Activated CD8-positive, alpha-beta memory T cell treated with anti-CD3 and anti-CD28 coated beads, Interleukin-2, amount 10 ng/mL, durations not matched to agents 7 days and 5 days (primary cell): ENCODE measurements at places on chromosomes 2 and 18. TPM values are rescaled to one million over a fixed set of nuclear protein-coding genes. Genes with fewer than 3 reads are reported as not detected.

CABYR gene
- total RNA-seq, result 0.76 TPM

CLEC4F gene
- not detected for total RNA-seq

OTOS gene
- not detected for total RNA-seq

C1GALT1C1L gene
- not detected for total RNA-seq

SH2D6 gene
- 0.82 TPM for total RNA-seq

ACADL gene
- not detected for total RNA-seq

DSC3 gene
- not detected for total RNA-seq

PRSS56 gene
- not detected for total RNA-seq

GAREM1 gene
- not detected for total RNA-seq

LYG2 gene
- total RNA-seq, result not detected

LRRTM1 gene
- total RNA-seq, result not detected

KRCC1 gene
- total RNA-seq, result 12.4 TPM

B4GALT6 gene
- total RNA-seq, result 0.41 TPM

RGPD4 gene
- 0.35 TPM for total RNA-seq

DNA sequence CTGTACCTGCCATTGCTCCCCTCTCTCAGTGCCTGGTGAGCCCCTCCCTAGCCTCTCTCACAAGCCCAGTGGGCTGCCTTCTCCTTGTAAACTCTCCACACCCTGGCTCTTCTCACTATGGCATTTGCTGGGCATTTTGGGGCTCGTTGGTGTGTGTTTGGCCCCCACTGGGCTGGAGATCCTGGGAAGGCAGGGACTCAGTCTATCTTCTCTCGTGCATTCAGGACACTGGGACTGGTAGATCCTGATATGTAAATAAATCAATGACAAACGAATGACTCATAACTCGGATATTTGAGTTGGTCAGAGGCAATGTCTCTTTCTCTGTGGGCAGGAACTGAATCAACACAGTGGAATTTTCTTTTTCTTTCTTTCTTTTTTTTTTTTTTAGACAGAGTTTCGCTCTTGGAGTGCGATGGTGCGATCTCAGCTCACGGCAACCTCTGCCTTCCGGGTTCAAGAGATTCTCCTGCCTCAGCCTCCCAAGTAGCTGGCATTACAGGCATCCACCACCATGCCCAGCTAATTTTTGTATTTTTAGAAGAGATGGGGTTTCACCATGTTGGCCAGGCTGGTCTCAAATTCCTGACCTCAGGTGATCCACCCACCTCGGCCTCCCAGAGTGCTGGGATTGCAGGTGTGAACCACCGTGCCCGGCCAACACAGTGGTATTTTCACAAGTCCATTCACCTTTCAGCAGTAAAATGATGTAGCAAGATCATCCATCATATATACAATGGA lies 144.6 kb upstream of the SPRED2 start:
- DNase-seq, result no peak
- H3K27ac ChIP-seq, result no peak overlapping the region
- H3K4me3 ChIP-seq, result no peak overlapping the region
- no peaks in the 10 kb centered on the region for H3K36me3 ChIP-seq
- H3K4me1 ChIP-seq, result peaks cover 3% of the 10 kb centered on the region
- H3K27me3 ChIP-seq, result peaks cover 37% of the 10 kb centered on the region

DNA sequence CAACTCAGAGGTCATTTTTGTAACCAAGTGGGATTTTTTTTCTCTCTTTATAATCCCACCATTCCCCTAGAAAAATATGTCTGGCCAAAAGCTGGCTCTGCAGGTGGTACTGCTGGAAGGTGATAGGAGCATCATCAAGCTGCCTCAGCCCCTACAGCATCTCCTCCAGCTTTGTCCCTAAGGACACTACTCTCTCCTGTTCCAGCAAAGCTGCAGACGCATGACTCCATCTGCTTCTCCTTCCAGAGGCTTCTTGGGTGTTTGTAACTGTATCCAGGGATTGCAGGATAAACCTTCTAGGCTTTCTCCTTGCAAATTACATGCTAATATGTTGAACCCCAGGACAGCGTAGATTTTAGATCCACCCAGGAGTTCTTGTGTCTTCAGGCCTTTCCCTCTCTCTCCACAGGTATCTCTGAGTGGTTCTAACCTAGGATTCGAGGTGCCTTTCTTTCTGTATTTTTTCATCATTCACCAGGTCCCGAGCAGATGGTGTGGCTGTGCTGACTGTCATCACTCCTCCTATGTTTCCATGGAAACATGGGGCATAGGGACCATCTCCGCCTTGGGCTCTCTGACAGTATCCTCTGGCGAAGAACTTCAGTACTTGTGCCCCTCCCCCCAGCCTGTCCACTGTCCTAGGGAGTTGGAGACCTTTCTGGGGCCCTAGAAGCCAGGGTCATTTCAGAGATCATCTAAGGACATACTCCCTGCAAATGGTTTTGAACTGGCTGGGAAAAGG lies 34.3 kb downstream of the AFF3 start:
- H3K4me1 ChIP-seq, result peaks cover 1% of the 10 kb centered on the region
- peaks cover 39% of the 10 kb centered on the region for H3K27me3 ChIP-seq
- H3K36me3 ChIP-seq, result no peaks in the 10 kb centered on the region

DNA sequence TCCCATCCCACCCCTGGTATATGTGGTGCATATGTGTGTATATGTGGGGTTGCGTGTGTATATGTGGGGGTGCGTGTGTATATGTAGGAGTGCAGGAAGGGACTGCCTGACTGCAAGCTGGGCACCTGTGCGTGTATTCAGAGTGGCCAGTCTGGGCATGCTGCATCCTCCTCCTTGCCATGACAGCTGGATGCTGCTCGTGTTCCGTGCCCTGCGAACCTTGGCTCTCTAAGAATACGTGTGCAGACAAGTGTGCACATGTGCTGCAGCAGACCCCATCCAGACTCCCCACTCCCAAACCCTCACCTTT lies 222.1 kb downstream of the CELF4 start:
- no peak overlapping the region for H3K27ac ChIP-seq
- H3K27me3 ChIP-seq, result peaks cover 7% of the 10 kb centered on the region
- no peaks in the 10 kb centered on the region for H3K36me3 ChIP-seq

GRCh38 chr2:12828980-12829379 lies 112.2 kb downstream of the TRIB2 start:
- DNase-seq, result no peak
- H3K27ac ChIP-seq, result no peak overlapping the region
- H3K4me1 ChIP-seq, result no peaks in the 10 kb centered on the region

DNA sequence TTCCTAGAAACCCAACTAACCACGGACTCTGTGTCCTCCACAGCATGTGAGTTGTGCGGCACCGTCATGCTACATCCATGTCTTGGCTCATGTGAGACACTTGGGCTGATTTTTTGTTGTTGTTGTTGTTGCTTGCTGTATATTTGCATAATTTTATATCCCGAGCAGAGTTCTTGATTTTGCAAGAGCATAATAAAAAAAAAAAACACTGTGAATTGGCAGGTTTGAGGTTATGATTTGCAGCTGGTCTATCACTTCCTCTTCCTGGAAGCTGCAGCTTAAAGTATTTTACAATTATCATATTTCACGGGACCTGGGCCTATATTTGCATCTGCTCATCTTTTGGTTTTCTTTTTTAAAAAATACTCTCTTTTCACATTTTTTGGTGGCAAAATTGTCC lies 142.3 kb upstream of the NRP2 start:
- no peak for DNase-seq
- H3K4me1 ChIP-seq, result no peaks in the 10 kb centered on the region
- H3K4me3 ChIP-seq, result no peak overlapping the region

- DNase-seq, result no peak
- H3K4me1 ChIP-seq, result no peaks in the 10 kb centered on the region
- H3K27ac ChIP-seq, result no peak overlapping the region
- peaks cover 10% of the 10 kb centered on the region for H3K27me3 ChIP-seq
Measured at GRCh38 chr2:238306672-238306998, 13.7 kb upstream of the TRAF3IP1 start.

GRCh38 chr2:187581125-187581896 lies 27.1 kb upstream of the TFPI start:
- no peak overlapping the region for H3K4me3 ChIP-seq
- DNase-seq, result no peak
- no peaks in the 10 kb centered on the region for H3K27me3 ChIP-seq

DNA sequence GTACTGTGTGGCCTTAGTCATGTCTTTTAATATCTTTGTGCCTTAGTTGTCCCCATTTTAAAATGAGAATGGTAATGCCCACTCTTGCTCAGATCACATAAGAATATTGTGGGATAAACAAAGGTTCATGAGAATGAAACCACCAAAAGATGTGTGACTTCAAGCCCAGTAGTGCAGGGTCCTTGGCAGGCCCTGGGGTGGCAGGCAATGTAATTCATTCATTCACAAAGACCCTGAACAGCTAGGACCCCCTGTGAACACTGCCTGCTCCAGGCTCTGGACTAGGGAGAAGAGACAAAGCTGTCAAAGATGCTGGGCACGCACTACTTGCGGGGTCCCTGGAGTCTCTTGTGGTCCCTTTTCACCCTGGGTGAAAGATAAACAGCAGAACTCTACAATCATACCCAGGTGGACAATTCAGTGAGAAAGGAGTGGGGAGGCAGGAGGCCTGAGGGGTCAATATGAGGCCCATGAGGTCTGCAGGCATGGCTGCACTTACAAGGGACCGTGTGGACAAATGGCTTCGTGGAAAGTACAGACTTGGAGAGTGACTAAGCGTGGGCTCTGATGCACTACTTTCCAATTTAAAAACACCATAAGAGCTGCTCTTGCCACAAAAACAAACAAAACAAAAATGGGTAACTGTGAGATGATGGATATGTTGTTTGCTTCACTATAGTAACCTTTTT lies 136.1 kb downstream of the SMAD7 start:
- H3K27ac ChIP-seq, result peak overlapping the region; percentile 94
- peak overlapping the region; percentile 7 for H3K4me3 ChIP-seq
- no peaks in the 10 kb centered on the region for H3K27me3 ChIP-seq
- peak; percentile 45 for DNase-seq
- peaks cover 55% of the 10 kb centered on the region for H3K4me1 ChIP-seq

DNA sequence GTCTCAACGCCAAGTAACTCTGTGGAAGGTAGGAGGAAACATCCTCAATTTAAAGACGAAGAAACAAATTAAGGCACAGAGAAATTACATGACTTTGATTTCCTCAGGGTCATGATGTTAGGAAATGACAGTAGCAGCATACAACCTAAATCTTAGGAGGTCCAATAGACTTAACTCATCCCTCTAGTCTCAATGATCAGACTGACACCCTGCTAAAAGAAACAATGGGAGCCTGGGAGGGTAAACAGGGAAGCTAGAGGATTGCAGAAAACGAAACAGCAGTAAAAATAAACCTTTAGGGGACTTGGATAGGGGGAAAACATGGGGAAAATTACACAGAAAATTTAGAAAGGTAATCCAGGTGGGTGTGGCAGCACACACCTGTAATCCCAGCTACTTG lies 56.0 kb downstream of the ROCK2 start:
- no peak for DNase-seq
- H3K36me3 ChIP-seq, result peaks cover 27% of the 10 kb centered on the region
- H3K4me3 ChIP-seq, result no peak overlapping the region

- H3K4me3 ChIP-seq, result no peak overlapping the region
- H3K27me3 ChIP-seq, result peaks cover 8% of the 10 kb centered on the region
- no peaks in the 10 kb centered on the region for H3K36me3 ChIP-seq
- H3K27ac ChIP-seq, result no peak overlapping the region
Measured at GRCh38 chr2:70645733-70646419, 92.2 kb upstream of the TGFA start.

GRCh38 chr2:181457741-181458425 lies 697 bp downstream of the ITGA4 start:
- peak; percentile 78 for DNase-seq
- H3K27me3 ChIP-seq, result no peaks in the 10 kb centered on the region
- H3K4me3 ChIP-seq, result peak overlapping the region; percentile 99
- H3K27ac ChIP-seq, result peak overlapping the region; percentile 97

DNA sequence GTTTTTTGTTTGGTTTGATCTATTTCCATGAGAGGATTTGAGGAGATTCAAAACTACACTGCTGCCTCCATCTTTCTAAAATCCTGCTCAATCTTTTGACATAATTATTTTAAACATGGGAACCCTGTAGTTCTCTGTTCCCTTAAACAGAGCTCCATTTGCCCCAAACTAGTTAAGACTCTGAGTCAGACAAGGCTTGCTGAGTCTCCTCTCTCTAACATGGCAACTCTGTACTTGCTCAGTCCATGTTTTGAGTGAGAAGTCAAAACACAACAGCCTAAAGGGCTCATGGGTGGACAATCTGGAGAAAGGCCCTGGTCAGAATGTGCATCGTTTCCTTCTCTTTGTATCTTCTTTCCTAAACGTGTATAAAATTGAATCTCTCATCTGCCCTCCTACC lies 7.1 kb upstream of the STAMBP start:
- no peak for DNase-seq
- H3K4me1 ChIP-seq, result peaks cover 17% of the 10 kb centered on the region
- no peaks in the 10 kb centered on the region for H3K36me3 ChIP-seq
- no peak overlapping the region for H3K27ac ChIP-seq

- peaks cover 76% of the 10 kb centered on the region for H3K27me3 ChIP-seq
- H3K36me3 ChIP-seq, result peaks cover 12% of the 10 kb centered on the region
- DNase-seq, result no peak
- peak overlapping the region; percentile 66 for H3K4me3 ChIP-seq
- H3K27ac ChIP-seq, result peak overlapping the region; percentile 44
Measured at GRCh38 chr2:104856973-104857261, 3.0 kb downstream of the POU3F3 start.

DNA sequence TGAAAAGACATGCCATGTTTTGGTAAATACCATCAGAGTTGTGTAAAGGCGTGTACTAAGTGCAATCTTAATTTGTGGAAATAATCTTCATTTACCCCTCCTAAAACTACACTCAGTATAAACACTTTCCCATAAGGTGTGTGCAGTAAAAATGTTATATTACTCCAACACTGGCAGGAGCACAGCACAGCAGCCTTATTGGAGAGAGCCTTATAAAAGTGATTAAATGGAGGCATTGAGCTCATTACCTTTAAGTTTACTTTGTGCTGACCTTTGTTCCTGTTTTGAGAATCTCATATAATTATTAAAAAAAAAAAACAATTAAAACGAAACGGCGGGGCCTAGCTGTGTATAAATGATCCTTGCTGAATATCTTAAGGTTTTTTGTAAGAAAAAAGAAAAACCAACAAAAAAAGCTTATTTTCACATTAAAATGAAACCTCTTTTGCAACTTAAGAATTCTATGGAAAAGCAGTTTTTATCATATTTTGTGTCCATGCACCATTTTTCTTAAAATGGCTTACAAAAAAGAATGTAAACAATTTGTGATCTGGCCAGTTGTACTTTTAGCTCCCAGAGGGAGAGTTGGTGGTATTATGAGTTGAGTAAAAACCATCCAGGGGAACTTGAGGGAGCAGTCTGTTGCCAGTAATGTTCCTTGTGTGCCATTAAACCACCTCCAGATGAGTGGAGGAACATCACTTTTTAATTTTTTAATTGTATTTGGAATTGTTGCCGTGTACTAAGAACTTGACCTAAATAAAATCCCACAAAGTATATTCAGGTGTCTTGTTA lies 103.4 kb downstream of the ABI2 start:
- no peaks in the 10 kb centered on the region for H3K27me3 ChIP-seq
- H3K36me3 ChIP-seq, result peaks cover 5% of the 10 kb centered on the region

- no peak overlapping the region for H3K27ac ChIP-seq
- H3K4me1 ChIP-seq, result no peaks in the 10 kb centered on the region
- H3K27me3 ChIP-seq, result no peaks in the 10 kb centered on the region
Measured at GRCh38 chr18:75727456-75727855, 300.0 kb upstream of the SMIM21 start.
